ENCODE measurements at places on chromosomes 5 and 9. TPM values are rescaled to one million over a fixed set of nuclear protein-coding genes. Genes with fewer than 3 reads are reported as not detected.

DNA sequence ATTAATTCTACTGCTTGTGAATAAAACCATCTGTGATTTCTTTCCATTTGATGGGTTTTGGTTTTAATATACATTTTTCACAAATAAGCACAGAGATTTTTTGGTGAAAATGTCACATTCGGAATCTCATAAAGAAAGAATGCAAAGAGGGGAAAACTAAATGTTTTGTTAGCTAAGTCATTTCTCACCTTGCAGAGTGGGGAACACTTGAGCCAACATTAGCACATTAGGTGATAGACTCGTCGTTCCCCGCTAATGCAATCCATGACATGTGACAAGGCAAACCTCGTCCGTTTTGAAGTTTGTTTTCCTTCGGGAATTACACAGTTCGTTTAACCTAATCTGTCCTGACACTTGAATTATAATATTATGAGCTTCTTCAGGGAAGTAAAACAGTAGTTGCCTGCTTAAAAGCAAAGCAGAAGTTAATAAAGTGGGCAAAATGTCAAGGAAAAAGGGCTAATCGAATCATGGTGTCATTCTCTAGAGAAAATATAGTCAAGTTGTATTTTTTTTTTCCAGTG is 95.8 kb upstream of the LMX1B start:
- DNase-seq, result no peak

DNA sequence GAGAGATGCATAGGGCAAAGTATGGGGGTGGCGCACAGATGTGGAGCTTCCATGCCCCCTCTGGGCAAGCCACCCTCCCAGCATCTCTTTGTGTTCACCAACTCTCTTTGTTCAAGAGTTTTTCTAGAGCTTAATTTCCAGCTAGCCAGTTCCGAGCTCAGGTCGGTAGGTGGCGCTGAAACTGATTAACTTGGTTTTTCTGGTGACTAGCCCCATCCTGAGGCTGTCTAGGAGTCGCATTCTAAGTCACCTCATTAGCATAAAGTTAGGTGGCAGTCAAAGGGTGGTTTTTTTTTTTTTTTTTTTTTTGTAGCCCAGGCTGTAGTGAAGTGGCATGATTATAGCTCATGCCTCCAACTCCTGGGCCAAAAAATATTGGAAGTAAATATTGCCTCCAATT is 476.4 kb downstream of the KDM4C start:
- DNase-seq, result peak; percentile 68

EPB41L4A gene
- total RNA-seq, result 1.5 TPM

RGS7BP gene
- not detected for total RNA-seq

DNA sequence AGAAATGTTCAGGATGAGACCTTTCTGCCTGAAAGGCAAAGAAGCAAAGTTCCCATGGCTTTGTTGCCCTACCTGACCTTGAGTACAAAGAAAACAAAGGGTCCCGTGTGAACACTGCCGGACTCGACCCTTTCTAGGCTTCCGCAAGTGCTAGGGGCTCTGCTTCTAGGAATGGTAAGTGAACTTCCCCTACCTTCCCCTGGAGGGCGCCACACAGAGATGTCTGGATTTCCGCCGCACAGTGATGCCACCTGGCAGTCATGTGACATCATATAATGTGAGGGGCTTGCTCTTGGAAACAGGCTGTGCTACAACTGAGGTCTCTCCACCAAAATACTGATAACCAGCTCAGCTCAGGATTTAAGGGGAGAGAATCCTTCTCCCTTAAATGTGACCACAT is 56.6 kb downstream of the HSD17B3 start:
- no peak for DNase-seq

DNA sequence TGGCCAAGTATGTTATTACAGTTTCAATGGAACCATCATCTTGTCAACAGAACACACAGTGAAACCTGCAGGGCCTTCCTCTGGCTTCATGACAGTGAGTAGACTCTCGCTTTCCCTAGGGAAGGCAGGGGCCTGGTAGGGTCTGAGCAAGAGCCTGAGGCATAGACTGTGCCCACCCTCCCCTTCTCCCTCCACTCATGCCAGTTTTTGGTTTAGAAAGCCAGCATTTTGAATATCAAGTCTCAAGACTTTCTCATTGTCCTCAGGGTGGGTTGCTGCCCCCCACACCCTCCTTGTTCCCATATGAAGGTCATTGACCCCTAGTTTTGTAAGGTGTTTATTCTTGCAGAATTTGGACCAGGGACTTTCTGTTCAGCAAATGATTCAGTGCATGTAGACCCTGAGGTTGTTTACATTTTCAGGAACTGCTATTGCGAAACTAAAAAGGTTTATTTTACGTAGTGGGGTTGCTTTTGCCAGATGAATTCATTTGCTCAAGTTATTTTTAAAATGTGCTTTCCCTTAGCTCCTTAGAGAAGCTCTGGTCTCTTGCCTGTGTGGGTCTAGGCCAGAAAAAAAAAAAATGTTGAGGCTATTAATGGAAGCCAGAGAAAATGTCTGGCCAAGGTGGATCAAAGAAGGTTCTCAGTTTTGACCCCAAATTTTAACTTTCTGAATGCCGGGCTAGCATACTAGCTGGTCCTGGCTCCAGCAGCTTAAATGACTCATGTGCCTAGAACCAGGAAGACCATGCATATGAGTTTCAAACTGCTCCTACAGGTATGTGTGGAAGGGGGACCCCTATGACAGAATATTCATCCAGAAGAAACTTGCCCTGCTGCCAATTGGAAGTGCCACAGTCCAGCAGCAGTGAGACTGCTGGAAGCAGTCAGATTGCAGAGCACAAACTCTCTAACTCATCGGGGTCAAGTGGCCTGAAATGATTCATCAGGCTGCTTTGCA is 10.1 kb upstream of the MOB3B start:
- DNase-seq, result no peak

DNA sequence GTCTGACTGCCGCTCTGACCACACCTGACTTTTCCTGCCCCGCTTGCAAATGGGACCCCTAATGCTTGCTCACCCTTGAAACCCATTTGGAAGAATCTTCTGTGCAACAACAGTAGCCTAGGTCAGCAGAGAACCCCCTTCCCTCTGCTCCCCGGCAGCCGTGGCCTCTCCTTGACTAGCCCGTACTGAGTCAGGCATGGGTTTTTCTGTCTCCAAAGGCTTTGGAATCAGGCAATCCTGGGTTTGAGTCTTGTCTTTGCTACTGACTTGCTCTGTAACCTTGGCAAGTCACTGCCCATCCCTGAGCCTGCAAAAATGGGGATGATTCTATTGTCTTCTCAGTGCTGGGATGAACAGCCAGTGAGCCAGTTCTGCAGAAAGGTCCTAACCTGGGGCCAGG is 135.4 kb downstream of the RGS3 start:
- DNase-seq, result no peak

- DNase-seq, result no peak
Measured at GRCh38 chr5:38535248-38535750, 21.1 kb downstream of the LIFR start.

Data from activated CD8-positive, alpha-beta memory T cell treated with anti-CD3 and anti-CD28 coated beads, Interleukin-2, amount 10 ng/mL, durations not matched to agents 7 days and 5 days (primary cell).